ENCODE measurements at places on chromosomes 1 and 21.
A peak's percentile ranks its signal among the peaks of the same experiment; 100 is the strongest.

DNA sequence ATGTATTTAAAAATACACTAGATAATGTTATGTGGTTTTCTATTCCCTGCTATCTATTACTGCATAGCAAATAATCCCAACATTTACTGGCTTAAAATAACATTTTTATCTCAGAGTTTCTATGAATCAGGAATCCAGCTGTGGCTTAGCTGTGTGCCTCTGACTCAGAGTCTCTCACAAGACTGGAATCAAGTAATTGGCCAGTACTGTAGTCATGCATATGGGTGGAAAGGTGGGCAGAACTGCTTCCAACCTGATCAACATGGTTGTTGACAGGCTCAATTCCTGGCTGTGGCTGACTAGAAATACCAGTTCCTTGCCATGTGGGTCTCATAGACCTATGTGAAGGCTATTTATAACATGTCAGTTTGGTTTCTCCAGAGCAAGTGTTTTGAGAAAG, 131.8 kb downstream of the PDE4B start:
- DNase-seq = no peak

DNA sequence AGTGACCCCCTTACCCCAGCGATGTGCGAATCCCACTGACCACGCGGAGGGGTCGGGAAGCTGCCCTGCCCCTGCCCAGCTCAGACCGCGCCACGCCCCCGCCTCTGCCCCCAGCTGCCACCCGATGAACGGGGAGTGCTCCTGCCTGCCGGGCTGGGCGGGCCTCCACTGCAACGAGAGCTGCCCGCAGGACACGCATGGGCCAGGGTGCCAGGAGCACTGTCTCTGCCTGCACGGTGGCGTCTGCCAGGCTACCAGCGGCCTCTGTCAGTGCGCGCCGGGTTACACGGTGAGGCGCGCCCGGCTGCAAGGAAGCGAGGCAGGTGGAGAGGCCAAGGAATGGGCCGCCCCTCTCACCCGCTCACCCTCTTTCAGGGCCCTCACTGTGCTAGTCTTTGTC, 11.9 kb upstream of the LRRC71 start:
- DNase-seq = no peak

GRCh38 chr1:151541752-151542151, 1.6 kb downstream of the TUFT1 start:
- no peak for DNase-seq

DNA sequence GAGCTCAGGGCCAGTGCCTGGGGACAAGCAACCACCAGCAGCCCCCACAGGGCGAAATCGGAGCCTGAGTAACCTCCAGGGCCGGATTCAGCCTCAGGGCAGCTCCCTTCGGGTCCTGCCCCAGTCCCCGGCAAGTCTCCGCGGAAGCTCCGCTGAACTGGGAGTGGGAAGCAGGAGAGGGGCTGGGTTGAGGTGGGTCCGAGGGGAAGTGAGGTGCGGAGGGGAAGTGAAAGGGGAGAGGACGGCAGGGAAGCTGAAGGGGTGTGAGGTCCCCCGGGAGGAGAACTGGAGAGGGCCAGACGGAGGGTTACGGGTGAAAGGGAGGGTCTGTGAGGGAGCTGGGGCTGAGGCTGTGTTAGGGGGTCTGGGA, 560 bp downstream of the PADI2 start:
- no peak for DNase-seq

GRCh38 chr1:44884746-44885145, 41.7 kb upstream of the PTCH2 start:
- no peak for DNase-seq

GRCh38 chr1:45752441-45753052, 2.1 kb upstream of the IPP start:
- no peak for DNase-seq

GRCh38 chr1:227437495-227438008, 119.3 kb upstream of the CDC42BPA start:
- DNase-seq = no peak

- no peak for DNase-seq
These were observed 6.1 kb downstream of the PFKFB2 start for GRCh38 chr1:207058878-207059867.

GRCh38 chr1:20724364-20725188, 6.8 kb upstream of the KIF17 start:
- no peak for DNase-seq

DNA sequence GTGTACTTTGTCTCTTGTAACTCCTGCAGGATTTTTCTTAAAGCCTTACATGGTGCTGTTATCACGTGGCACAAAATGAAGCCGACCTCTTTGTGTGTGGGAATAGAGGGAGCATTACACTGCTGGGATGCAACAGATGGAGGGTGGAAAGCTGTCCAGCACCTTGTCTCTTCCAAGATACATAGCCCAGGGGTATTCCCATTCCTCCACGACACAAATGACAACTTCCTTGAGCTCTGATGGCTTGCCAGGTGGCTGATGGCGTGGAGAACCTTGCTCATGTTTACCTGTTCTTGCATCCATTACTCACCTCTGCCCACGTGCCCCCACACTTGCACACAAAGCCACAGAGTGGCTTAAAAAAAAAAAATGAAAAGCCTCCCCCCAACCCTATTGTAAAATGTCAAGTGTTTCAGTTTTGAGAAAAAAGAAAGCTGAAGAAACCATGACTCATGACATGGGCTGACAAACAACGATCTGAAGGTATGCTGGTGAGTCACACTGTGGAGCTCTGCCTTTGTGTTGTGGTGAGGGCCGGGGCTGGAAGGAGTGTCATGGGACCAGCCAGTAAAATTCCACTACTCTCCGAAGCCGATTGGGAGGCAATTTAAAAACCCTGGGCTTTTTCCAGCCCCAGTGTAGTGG, 32.0 kb upstream of the ATP5PO start:
- DNase-seq = peak; percentile 92

DNA sequence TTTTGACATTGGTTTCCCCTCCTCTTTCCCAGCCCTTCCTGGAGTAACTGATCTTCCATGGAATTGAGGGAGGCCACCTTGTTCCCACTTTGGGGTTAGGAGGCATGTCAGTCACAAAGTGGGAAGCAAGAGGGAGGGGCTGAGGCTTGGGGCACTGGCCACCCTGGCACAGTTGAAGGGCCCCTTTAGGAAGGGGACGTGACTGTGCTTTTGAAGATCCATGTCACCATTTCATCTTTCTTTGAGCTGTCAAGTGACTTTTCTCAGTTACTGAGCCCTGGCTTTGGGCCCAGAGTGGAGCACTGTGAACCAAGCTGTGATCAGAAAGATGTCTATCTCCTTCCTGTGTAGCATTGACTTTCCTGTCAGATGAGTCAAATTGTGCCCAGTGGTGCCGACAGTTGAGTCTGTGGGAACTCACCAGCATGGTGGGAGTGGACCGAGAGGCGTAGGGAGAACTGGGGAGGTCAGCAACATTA, 38.5 kb upstream of the TDRD10 start:
- peak; percentile 96 for DNase-seq

- no peak for DNase-seq
These were observed 17.2 kb downstream of the LY9 start for GRCh38 chr1:160813215-160813614.

DNA sequence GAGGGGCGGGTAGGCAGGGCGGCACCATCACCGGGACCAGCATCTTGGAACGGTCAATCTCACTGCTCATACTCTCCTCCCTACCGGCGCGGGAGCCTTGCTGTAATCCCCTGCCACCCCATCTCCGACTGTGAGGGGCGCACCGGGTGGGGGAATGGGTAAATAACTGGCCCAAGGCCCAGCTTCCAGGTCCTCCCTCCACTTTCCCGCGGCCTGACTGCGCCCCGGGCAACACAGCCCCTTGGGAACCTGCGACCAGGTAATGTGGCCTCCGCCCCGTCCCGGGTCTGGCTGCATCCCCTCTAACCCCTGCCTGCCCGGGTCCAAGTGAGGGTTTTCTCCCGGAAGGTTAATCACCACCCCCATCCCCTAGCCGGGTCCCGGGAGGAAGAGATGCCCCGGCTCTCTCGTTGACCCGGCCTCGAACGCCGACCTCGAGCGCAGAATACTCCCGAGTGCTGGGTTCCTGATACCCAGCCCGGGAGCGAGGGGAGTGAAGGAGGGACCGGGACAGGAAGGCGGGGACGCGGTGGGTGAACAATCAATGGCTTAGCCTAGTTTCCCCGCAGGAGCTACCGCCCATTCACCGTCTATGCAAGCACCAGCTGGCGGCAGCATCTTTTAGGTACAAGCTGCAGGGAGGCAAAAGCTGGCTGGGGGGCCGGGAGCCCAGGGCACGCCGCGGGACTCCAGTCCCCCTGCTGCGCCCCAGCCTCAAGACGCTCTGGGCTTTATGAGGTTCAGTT, 5.9 kb upstream of the LHX9 start:
- DNase-seq = no peak

GRCh38 chr1:169427081-169427641, at the start of gene CCDC181:
Gene CCDC181, minus strand, starts transcription at chr1:169427474. Its CDS starts 2,547 bp downstream, at chr1:169424927.
- peak; percentile 28 for DNase-seq

DNA sequence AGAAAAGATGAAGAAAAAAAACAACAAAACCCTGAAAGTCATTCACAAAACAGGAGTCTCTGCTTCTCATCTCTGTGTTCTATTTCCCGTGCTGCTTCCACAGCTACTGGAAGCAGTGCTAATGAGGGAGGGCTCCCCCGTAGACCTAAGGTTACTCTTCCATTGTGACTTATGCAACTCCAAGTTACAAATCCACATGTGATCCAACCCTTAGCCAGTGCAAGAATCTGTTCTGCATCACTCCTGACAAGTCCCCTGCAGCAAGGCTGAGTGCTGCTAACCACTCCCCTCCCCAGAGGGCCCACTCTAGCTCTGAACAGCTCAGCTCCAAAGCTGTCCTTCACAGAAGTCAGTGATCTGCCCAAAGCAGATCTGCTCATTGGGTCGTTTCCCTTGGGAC, 10.3 kb downstream of the DNALI1 start:
- DNase-seq = no peak

DNA sequence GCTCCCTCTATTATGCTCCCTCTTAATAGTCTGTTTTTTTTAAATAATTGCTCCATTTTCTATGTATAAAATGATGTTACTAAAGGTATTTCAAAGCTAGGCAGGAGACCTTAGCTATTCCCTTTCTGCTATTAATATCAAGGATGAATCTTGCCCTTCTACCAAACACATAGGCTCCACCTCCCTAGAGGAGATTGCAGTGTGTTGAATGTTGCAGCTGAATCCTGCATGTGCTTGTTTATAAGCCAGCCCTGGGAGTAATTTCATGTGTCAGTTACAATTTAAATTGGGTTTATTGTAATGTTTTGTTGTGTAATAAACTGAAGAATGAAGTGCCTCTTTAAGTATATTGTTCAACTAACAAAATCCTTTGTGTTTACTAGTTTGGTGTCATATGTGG, 66.0 kb downstream of the TMEM200B start:
- DNase-seq = no peak

DNA sequence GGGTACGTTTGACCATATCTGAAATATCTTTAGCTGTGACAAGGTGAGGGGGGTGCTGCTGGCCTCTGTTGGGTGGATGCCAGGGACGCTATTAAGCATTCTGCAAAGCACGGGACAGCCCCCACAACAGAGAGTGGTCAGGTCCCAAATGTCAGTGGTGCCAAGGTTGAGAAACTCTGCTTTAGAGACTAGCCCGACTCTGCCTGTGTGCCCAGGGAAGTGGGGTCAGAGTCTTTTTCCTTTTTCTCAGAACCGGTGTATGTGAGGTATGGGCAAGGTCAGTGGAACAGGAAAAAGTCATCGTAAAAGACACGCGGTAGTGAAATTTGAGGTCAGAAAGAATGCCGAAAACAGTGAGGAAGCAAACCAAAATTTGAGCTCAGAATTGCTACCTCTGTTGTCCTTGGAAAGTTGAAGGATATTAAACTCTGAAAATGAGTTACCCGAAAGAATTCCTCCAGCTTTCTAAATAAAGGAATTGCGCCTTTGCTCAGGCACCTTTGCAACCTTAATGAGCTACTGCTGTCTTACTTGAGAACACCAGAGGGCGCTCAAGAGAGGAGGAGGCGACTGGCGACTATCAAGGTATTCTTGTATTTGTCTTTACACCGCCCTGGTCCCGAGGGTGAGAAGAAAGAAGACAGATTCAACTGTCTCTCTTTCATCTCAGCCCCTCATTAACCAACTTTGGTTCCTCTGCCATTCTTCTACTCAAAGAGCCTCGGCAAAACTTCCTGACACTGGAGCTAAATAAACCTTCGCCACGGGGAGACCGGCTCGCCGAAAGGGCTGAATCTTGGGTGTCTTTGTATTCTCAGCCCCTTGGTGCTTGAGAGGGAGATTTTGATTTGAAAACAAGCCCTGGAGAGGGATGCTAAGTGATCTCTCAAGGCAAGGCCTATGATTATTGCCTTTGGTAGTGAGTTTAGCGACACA, 85.4 kb upstream of the OLIG2 start:
- no peak for DNase-seq

DNA sequence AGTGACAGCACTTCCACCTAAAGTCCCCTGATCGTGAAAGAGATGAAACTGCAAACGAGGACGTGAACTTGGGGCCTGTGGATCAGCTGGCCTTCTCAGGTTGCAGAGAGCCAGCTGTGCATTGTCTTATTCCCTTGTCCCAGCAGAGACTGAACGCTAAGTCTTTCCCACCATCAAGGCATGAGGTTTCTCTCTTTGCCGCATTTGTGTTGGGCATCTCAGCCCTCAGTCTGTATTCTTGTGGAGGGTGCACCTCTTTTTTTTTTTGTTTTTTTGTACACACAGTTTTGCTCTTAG, 71.4 kb downstream of the KIF26B start:
- no peak for DNase-seq

GRCh38 chr1:87829360-87829759, 500.7 kb downstream of the LMO4 start:
- no peak for DNase-seq

DNA sequence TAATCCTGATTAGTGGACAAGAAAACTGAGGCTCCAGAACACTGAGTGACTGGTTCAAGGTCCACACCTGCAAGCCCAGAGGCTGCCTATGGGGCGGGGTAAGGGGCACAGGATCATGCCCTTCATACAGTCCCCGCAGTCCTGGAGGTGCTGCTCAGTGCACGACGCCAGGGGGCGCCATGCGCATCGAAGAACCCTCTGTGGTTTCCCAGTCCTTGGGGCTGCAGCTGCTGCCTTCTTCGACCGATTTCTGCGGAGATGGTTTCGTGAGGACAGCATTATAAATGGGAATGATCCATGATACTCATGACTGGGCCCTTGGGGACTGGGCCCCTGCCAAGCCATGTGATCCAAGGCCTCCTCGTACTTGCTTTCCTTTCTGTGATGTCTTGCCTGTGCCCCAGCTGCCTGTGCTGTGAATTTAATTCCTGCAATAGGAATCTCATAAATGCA, 37.1 kb upstream of the ARHGEF10L start:
- DNase-seq = no peak

- no peak for DNase-seq
These were observed 62.1 kb downstream of the MATN1 start for GRCh38 chr1:30661311-30661710.

GRCh38 chr1:10068605-10069294, 36.0 kb downstream of the UBE4B start:
- no peak for DNase-seq

Measured in T-helper 2 cell (primary cell).